Substantia nigra (tissue), 51 donors: ENCODE measurements at places on chromosomes 16 and 17.

- DNase-seq = no peak
Observed at GRCh38 chr17:82389379-82389778, 17.8 kb downstream of the UTS2R start.

DNA sequence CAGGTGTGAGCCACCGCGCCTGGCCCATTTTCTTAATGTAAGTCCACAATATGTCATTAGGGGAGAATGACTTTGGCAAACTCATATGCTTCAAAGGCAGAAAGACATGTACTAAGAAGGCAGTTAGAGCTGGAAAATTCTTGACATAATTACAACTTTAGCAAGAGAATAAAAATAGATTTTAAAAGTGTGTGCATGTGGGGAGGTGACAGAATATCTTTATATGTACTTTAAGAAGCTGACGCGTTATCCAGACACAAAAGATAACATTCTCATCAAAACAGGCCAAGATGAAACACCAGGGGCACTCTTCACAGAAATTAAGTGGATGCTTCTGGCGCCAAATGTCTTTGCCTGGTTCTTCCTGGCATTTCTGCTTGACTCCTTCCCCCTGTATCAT, 28.2 kb downstream of the GJC1 start:
- DNase-seq = no peak

- no peak for DNase-seq
Observed at GRCh38 chr17:39972271-39972670, 8.3 kb upstream of the PSMD3 start.

DNA sequence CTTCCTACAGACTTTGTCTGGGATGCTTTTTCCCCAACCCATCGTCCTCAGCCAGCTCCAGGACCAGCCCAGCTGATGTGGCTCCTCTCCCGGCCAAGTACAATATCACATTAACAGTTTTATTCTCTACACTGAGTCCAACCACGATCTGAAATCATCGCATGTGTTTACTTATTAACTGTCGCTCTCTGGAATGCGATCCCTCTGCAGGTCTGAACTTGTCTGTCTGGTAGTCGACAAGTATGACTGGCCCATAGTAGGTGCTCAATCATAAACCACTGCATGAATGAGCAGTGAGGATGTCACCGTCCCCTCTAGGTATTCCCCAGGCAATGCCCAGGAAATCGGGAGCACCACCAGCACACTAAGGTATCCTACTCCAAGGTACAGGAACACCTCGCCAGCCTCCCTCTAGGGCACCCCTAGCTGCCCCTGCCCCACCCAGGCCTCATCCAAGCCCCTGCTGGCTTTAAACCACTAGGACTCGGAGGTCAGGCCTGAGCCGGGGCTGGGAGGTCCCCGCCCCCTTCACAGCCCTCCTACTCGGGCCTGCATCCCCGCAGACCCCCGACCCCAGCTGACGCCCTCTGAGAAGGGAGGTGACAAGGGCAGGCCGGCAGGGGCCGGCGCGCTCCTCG, 27.7 kb downstream of the RTN4RL1 start:
- DNase-seq = no peak

GRCh38 chr17:69540356-69540755, 125.9 kb downstream of the MAP2K6 start:
- no peak for DNase-seq

GRCh38 chr16:84726669-84727467, 27.1 kb downstream of the USP10 start:
- DNase-seq = no peak

DNA sequence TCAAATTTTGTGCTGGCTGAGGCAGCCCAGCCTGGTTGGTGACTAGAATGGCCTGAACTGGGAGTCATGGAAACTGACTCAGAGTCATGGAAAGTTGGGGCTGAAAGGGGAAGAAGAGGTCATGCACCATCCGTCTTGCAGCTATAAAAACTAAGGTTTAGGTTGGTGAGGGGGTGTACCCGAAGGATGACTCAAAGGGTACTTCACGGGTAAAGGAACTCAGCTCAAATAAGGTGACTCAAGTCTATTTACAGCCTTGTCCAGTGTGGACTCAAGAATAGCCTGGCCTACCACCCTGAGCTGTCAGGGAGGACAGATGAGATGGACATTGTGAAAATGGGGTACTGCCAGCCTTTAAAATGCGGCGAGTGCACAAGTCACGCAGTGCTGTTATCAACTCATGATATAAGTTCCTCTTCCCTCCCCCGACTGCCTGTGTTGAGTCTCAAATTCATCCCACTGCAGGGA, 18.6 kb downstream of the CD300LB start:
- no peak for DNase-seq

GRCh38 chr17:10739386-10739785, 9.6 kb upstream of the TMEM220 start:
- no peak for DNase-seq

GRCh38 chr16:64693946-64694345, 427.9 kb downstream of the CDH11 start:
- DNase-seq = no peak

- no peak for DNase-seq
Observed at GRCh38 chr16:62391940-62392339, 355.7 kb upstream of the CDH8 start.

GRCh38 chr17:34840750-34841149, 120.5 kb downstream of the CCT6B start:
- DNase-seq = no peak

DNA sequence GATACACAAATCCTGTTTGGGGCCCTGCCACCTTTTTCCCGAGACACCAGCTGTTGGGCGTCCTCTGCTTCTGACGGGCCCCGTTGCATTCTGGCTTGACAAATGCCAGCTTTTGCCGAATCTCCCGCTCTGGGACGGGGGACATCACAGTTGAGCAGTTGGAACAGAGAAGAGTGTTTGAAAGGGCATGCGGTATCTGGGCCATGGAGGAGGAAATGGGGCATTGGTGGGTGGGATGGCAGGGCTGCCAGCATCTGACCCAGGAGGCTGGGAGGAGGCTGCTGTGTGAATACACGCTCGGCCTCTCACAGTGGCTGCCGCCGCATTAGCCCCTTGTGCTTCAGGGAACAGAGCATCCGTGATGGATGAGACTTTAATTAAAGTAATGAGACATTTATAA, 184.3 kb upstream of the TNRC6C start:
- DNase-seq = no peak

GRCh38 chr17:72387969-72388368, 267.1 kb downstream of the SOX9 start:
- no peak for DNase-seq

GRCh38 chr16:81497690-81498089, 53.1 kb downstream of the CMIP start:
- no peak for DNase-seq

DNA sequence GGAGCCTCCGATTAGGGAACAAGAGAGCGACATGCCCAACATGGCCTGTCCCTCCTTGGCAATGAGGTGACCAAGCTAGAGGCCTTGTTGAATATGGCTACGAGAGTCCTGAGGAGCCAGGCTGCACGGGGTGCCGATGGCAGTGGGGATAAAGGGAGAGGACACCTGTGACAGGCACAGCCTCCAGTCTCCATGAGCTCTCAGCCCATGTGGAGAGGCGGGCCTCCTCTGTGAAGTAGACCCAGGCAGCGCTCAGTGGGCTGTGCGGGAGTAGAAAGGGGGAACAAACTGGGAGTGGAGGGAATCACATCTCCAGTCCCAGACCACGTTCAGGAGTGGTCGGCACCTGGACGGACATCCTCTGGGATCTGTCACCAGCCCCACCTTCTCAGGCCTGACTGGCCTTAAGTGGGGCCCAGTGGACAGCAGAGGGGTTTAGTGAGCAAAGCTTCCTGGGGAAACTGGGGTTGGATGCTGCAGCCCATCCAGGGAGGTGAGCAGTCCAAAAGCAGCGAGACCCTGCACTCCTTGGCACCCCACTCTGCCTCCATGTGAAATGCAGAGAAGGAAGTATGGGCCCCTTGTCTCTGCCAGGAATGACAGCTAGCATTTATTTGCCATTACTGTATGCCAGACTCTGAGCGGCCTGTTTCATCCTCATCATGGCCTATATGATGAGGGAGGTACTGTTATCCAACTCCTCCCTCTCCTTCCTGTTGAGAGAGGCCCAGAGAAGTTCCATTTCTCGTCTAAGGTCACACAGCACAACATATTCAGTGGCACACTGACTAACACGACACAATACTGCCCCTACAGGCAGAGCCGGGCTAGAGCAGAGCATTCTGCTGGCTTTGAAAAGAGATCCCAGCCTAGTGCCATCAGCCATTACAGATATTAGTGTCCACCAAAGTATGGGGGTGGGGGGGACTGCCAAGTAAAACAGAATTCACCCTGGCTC, 4.5 kb upstream of the TMEM92 start:
- no peak for DNase-seq

- DNase-seq = no peak
Observed at GRCh38 chr16:88905563-88905962, 39.1 kb upstream of the PABPN1L start.

GRCh38 chr16:19959736-19960135, 75.1 kb upstream of the GPRC5B start:
- no peak for DNase-seq

GRCh38 chr16:6407596-6407995, 925.0 kb upstream of the RBFOX1 start:
- DNase-seq = no peak

DNA sequence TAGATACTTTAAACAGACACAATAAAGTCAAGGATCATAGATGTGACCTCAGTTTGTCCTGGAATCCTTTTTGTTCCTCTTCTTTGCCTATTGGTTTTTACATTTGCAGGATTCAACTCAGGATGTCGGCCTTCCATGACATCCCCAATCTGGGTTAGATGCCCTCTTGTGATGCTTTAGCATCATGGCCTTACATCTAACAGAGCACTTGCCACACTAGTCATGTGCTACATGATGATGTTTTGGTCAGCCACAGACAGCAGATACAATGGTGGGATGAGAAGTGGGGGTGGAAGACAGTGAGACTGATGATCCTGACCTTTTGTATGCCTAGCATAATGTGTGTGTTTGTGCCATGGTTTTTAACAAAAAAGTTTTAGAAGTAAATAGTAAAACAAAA, 1.8 kb upstream of the SYNRG start:
- DNase-seq = no peak

DNA sequence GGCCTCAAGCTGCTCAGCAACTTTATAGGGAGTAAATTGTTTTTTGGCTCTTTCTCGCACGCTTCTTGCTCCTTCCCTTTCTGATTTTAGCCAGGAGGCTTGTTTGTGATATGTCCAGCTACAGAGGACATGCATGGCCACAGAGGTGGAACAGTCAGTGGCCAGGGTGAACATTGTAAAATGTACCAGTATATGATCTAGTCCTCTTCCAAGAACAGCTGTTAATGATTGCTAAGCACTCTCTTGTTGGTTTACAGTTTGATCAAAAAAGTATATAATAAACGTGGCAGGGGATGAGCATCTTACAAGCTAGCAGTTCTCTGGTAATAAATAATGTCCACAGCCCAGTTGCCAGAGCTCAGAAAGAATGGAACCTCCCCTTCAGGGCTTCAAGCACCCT, 461.7 kb upstream of the DYNLRB2 start:
- DNase-seq = no peak

DNA sequence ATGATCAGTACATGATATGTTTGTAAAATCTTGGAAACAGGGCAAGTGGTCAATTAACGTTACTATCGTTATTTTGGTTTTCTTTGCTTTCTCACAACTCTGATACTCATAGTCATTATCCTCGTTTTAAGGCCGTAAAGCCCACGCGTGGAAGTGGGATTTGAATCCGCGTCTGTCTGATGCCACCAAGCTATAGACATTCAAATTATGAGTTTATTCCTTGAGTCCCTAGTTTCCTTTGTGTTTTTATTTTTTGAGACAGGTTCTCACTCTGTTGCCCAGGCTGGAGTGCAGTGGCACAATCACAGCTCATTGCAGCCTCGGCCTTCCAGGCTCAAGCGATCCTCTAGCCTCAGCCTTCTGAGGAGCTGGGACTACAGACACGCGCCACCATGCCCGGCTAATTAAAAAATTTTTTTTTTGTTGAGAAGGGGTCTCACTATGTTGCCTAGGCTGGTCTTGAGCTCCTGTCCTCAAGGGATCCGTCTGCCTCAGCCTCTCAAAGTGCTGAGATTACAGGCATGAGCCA, 1.0 kb downstream of the DCTN5 start:
- DNase-seq = no peak

GRCh38 chr16:968620-969019, 2.2 kb downstream of the LMF1 start:
- DNase-seq = no peak

GRCh38 chr17:76740329-76741118, 2.6 kb downstream of the MFSD11 start:
- DNase-seq = no peak

DNA sequence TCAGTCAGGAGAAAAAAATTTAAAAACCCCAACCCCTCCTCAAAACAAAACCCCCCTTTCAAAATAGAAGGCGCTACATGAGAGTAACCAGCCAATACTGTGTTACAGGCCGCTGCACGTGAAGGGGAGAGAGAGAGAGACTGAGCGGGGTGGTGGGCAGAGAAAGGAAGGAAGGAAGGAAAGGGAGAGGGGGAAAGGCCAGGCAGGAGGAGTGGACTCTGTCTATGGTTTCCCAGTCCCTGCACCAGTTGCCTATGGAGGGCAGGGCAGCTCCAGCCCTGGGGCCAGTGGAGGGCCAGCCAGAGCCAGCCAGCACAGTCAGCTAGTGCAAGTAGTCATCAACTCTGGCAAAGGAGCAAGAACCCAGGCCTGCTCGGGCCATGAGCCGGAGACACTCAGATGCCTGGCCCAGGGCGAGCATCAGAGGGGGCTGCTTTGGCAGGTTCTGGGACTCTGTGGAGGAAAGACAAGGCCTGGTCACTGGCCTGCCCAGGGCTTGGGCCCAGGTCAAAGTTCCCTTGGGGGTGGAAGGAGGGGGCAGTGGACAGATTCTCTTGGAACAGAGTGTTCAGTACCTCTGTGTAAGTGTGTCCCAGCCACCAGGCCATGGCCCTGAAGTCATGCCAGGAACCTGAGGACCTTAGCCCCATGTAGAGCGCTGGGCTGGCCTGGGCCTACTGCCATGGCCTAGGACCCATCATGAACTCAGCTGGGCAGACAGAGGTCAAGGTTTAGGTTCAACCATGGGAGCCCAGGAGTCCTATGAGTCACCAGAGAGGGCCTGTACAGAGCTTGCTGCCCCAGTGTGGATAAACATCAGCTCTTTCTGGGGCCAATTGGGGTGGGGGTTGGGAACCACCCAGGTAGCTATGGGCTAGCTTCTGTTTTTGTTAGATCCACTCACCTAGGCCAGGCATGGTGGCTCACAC, 7.3 kb upstream of the GFOD2 start:
- DNase-seq = no peak

DNA sequence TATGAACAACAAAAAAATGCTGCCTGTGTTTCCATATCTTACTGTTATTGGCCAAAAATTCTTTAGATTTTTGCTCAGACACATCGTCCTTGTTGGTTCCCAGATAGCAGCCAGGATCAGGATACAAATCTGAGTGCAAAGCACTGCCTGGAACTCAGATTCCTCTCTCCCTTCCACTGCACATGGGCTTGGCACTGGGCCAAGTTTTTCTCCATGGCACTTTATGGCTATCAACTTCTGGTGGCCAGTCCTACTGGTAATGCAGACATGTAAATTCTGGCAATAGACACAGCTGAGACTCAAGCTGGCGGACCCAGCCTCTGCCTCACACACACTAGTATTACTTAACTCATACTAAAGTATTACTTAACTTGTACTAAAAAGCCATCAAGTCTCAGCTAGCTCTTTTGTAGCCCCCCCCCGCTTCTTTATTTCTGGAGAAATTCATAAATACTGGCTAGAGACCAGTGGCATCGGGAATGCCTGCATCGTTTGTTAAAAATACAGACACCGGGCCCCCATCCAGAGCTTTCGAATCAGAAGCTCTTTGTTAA, 181.2 kb upstream of the COX10 start:
- no peak for DNase-seq
